Hypothalamus (tissue), 51 donors: ENCODE measurements at places on chromosomes 6 and 20.

- DNase-seq: no peak
Measured at GRCh38 chr6:74277777-74278186, 581.8 kb downstream of the CD109 start.

DNA sequence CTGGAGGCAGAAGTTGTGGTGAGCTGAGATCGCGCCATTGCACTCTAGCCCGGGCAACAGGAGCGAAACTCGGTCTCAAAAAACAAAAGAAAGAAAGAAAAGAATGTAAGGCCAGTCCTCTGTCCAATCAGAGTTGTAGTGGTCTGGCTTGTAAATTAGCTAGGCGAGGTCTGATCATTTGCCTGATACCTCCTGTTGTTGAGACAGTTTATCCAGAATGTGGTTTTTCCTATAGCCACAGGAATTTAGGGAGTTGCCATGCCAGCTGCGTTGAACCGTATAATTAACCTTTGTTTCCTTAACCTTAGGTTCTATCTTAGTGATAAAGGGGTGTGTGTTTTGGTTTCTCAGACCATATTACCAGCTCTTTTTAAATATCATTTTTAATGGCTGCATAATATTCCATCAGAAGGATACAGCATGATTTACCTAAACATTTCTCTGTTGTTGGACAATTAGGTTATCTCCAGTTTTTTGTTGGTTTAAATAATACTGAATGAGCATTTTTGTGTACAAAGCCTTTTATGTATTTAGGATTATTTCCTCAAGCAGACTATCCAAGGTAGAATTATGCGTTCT lies 11.7 kb upstream of the PPARD start:
- no peak for DNase-seq

DNA sequence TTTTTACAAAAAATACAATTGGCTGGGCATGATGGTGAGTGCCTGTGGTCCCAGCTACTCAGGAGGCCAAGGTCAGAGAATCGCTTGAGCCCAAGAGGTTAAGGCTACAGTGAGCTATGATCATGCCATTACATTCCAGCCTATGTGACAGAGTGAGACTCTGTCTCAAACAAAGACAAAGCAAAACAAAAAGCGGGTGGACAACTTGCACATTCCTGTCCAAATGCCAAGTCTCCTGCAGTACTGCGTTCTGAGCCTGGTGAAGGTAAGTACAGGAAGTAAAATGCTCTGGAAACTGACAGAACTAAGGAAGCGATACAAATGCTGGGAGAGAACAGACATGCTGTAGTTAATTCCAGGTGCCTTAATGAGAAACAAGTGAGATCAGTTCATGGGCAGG lies 20.4 kb upstream of the TMEM242 start:
- no peak for DNase-seq

GRCh38 chr6:95142661-95143335 lies 434.5 kb upstream of the MANEA start:
- DNase-seq: no peak

GRCh38 chr6:47344022-47344421 lies 34.3 kb upstream of the TNFRSF21 start:
- DNase-seq: no peak

- DNase-seq: no peak
Measured at GRCh38 chr20:33828326-33828844, 17.2 kb downstream of the CHMP4B start.

DNA sequence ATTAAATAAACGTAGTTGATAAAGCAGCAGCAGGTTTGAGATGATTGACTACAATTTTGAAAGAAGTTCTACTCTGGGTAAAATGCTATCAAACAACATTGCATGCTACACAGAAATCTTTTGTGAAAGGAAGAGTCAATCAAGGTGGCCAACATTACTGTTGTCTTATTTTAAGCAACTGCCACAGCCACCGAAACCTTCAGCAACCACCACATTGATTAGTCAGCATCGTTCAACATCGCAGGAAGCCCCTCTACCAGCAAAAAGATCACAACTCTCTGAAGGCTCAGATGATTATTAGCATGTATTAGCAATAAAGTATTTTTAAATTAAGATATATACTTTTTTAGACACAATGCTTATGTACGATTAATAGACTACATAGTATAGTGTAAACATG lies 14.0 kb downstream of the PGBD1 start:
- DNase-seq: no peak

- no peak for DNase-seq
Measured at GRCh38 chr6:92847988-92848387, 571.4 kb downstream of the EPHA7 start.

DNA sequence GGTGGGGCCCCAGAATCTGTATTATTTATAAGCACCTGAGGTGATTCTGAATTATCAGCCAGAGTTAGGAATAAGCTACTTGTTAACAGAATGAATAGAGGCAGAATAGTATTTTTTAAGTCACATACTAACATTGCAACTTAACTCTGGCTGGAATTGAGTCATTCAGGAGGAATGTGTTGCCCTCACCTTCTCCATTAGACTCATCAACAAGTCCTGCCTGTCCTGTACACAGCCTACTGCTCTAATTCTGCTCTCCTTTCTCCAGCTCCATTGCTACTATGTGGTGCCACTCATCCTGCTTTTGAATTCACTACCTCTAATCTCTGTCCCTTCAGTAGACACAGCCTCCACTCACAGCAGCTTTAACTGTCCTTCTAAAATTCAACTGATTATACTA lies 669.4 kb downstream of the DHX35 start:
- no peak for DNase-seq

- DNase-seq: no peak
Measured at GRCh38 chr6:41578217-41579087, 32.3 kb downstream of the FOXP4 start.

DNA sequence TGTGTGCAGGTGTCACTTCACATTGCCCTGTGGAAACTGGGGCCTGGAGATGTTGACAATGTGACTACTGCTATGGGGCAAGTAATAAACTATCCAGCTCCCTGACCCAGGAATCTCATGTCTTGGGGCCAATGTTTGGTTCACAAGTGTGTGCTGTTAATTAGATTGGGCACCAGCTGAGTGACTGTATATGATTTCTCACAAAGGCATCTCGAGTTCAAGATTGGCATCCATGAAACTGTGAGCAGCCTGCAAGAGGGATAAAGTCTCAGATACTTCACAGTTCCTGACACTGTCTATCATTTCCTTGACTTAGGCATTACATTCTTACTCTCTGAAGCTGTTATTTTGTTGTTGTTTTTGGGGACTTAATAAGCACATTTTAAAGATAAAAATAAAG lies 264.0 kb downstream of the PRKN start:
- no peak for DNase-seq

- DNase-seq: no peak
Measured at GRCh38 chr20:41100001-41100480, 37.3 kb upstream of the PLCG1 start.

DNA sequence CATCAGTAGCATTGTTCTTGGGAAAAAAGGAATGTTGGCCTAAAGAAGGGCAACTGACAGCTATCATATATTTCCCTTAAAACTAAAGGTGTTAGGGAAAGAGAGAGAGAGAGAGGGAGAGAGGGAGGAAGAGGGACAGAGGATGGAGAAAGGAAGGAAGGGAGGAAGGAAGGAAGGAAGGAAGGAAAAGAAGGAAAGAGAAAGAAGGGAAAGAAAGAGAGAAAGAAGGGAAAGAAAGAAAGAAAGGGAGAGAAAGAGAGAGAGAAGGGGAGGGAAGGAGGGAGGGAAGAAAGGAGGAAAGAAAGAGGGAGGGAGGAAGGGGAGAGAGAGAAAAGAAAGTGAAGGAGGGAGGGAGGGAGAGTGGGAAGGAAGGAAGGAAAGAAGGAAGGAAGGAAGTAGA lies 37.7 kb upstream of the ADGRF5 start:
- DNase-seq: no peak

GRCh38 chr6:119233312-119233984 lies 116.1 kb downstream of the MAN1A1 start:
- DNase-seq: no peak

DNA sequence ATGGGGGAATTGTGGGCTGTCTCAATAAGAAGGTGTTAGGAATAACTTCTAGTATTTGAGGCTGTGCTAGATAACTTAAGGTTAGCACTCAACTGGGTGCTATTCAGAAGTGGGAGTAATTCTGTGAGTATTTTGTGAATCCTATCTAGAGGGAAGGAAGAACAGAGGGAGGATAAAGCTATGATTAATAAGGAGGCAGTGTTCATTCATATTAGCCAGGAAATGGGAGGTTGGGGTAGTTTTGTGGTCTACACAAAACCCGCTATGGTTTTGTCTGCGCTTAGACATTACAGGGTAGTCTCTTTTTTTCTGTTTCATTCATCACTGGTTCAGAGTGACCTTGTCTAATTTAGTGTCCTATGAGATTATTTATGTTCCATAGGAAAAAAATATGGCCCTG lies 341.0 kb downstream of the ARHGAP18 start:
- no peak for DNase-seq

GRCh38 chr6:98839781-98840361 lies 5.5 kb downstream of the POU3F2 start:
- DNase-seq: no peak

DNA sequence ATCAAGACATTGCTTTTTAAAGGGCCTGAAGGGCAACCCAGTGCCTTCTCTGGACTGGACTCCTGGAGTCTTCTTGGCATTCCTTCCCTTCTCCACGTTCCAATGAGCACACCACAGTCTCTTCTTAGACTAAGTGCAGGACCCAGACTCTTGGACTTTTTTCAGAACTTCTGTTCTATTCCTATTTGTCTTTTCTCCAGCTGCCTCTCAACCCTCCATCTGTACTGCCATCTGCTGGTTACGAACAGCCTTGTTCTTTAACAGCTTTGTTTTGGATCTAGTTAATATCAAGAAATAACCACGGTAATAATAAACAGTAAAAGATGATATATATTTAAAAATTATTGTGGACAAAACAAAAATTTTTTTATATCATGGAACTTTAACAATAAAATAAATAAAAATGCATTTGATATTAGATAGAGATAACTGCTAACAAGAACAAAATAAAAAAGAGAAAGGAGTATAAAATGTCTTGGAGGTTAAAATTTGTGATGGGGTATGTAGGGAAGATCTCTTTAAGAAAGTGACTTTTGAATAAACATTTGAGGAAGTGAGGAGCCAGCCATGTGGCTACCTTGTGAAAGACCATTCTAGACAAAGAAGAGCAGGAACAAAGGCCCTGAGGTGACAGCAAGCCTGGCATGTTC lies 105.1 kb upstream of the HCRTR2 start:
- DNase-seq: no peak

DNA sequence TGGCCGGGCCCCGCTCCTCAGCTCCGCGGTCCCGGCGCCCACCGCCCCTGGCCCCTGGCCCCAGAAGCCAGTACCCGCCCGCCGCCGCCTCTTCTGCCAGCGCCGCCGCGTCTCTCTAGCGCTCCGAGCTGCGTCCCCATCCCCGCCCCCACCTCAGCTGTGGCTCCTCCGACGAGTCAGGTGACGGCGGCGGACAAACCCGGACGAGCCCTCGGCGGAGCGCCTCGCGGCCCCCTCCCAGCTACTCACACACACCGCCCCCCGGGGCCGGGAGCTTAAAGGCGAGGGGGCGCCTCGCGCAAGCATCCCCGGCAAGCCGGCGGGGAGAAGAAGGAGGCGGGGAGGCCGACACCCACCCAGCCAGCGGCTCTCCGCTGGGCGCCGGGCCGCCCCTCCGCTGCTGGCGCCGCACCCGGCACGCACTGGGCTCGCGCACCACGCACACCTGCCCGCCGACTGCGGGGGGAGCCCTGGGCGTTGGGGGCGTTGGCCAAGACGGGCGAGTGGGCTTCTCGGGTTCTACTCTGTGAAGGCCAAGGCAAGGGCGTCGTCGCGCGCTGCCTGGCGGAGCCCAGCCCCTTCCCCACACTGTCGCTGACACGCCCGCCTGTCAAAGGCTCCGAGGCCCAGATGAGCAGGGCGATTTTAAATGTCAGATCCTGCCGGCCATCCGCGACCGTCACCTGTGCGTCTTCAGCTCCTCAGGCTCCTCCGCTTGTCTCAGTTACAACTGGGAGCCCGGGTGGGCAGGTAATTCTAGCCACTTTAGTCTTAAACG lies at the start of gene SNAP91:
Gene SNAP91 (minus strand): TSS at position 132 of the 778 bp plus-strand sequence. CDS start 1,174 bp downstream, outside the sequence.
- peak; percentile 77 for DNase-seq

GRCh38 chr6:73964241-73964854 lies 268.3 kb downstream of the CD109 start:
- no peak for DNase-seq

DNA sequence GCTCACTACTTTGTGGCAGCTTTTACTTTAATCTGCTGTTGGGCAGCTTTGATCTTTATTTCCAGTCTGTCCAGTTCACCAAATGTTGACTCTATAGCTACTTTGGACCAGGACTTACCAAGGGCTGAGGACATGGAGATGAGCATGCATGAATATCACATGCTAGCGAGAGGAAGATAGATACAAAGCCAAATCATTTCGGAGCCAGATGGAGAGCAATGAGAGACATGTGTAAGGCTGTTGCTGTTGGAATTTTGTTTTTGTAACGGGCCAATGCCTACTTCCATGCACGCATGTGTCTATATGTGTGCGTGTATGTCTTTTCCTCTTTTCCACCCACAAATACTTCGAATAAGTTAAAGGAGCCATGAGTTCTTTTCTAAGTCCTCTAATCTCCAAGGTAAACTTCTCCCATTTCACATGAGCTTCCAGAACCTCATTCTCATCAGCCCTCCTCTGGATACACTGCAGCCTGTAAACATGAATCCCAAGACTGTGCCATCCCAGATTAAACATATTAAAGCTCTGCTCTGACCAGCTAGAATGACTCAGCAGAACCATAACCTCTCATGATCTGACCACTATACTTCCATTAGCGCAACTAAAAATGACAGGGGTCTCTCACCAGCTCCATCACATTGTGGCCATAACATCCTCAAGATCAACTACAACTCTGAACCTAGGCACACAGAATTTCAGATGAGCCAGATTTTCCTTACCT lies 160.7 kb downstream of the LRFN2 start:
- DNase-seq: no peak

GRCh38 chr6:25482996-25483395 lies 169.0 kb upstream of the SCGN start:
- DNase-seq: no peak

GRCh38 chr6:126886106-126886505 lies 232.4 kb upstream of the RSPO3 start:
- no peak for DNase-seq

DNA sequence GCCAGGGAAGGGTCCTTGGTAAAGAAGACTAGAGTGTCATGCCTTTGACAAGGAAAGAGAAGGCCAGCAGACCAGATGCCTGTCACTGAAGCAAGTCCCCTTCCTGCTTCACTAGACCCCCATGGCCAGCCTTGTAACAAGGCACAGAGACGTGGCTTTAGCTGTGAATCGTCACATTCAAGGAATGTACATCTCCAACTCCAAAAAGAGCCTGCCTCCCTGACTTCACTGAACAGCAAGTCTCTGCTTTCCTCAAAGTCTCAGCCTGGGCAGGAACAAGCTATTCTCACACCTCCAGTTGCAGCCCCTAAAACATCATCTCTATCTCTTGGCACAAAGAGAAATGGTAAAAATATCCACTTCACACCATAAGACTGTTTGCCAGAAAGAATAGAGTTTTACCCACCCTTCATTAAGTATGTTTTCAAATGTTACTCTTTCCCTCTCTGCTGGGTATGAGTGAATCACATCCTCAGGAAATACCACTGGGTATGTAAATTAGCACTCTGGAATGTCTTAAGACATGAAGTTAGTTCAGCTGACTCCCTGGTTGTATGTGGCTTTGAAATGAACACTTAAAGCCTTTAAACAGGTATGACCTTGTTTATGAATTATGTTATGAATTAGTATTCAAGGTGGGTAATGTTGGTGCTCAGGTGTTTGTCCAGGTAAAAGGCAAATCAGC lies 46.4 kb upstream of the NT5E start:
- no peak for DNase-seq

- no peak for DNase-seq
Measured at GRCh38 chr6:67933278-67933677, 701.8 kb upstream of the ADGRB3 start.

GRCh38 chr6:24996269-24996836 lies 60.6 kb upstream of the RIPOR2 start:
- DNase-seq: no peak
